ENCODE measurements at places on chromosomes 5 and 9.

- DNase-seq: peak; percentile 66
These were observed 115.6 kb downstream of the CETN3 start for GRCh38 chr5:90293931-90294330.

GRCh38 chr5:60765019-60765709, 65.2 kb upstream of the DEPDC1B start:
- no peak for DNase-seq

DNA sequence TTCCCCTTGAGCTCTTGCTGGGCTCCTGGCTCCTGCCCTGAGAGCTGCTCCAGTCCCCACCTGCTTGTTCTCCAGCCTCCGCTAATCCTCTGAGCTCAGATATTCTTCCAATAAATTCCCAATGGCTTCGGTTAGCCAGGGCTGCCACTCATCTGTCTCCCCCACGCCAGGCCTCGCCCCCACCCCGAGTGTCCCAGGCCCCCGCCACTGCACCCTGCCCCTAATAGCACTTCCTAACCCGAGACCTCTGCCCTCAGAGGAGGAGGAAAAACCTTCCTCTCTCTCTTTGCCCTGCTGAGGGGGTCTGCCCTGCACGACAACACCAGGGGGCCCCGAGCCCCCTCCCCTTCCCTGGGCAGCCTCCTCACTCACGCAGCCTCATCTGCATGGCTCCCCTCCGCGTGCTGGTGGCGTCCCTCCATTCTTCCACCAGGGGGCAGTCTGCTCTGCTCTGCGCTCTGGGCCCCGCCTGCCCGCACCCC, 5.4 kb upstream of the LCN15 start:
- peak; percentile 27 for DNase-seq

DNA sequence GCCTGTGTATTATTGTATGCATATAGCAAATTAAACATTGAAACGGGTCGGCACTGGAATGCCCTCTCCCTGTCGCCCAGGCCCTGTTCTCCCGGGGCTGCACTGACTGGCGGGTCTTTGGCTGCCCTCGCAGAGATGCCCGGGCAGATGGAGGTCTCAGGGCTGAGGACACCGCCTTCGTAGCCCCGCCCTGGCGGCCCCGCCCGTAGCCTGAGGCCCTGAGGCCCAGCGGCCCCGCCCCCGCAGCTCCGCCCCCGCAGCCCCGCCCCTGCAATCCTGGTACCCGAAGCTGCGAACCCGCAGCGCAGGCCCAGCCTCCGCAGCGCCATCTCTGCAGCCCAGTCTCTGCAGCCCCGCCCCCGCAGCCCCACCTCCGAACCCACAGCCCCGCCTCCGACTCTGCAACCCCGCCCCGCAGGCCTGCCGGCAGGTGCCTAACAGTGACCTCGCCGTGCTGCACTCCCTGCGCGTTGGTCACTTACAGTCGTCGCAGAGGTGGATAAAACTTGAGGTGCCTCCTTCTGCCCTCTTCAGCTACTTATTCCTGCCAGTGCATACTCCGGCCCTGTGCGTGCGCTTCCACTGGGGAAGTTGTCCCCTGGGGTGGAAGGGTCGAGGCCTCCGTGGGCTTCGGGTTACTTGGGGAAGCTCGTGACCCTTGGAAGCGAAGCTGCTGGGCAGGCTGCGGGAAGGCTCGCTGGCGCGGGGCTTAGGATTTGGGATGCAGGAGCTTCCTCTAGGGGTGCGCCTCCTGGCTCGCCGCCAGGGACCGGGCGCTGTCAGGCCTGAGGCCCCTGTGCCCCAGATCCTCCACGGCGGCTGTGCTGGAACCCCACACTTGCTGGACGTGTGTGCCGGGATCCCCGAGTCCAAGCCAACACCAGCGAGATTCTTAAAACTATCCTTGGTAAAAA, 72.3 kb downstream of the ICE1 start:
- peak; percentile 70 for DNase-seq

GRCh38 chr5:136424835-136425584, 59.7 kb upstream of the TRPC7 start:
- DNase-seq: peak; percentile 76

- no peak for DNase-seq
These were observed 12.4 kb downstream of the SPATA31E1 start for GRCh38 chr9:87894998-87895625.

GRCh38 chr9:124353811-124354274, 61.4 kb downstream of the PSMB7 start:
- peak; percentile 21 for DNase-seq

- DNase-seq: peak; percentile 63
These were observed 28.4 kb downstream of the SLC12A2 start for GRCh38 chr5:128111818-128112448.

- DNase-seq: peak; percentile 29
These were observed at the start of gene LAMC3 for GRCh38 chr9:131008909-131009618. Gene LAMC3, plus strand, starts transcription at chr9:131009174. Its CDS starts 41 bp downstream, at chr9:131009215.

DNA sequence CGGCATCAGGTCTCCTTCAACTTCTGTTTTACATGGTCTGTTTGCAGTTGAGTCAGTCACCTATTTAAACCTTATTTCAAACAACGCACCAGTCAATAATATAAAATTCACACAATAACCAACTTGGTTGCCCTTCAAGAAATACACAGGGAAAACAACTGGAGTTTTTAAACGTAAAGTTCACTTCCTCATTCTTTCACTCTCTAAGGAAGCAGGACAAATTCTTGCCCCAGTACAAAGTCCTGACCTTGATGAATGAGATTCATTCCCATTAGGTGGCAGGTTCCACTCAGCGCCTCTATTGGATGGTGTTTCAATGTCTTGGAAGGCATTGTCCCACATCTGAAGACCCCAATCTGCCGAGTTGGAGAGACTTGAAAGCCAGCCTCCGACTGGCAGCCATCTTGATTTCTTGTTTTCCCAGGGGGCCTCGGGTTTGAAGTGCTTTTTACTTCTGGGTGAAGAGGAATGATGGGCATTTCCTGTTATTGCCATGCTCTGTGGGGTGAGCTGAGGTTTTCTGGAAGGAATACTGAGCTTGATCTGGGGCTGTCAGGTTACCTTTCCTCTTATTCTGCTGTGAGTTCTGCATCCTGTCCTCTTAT, 105.0 kb downstream of the ACER2 start:
- no peak for DNase-seq

GRCh38 chr9:70340572-70340971, 73.9 kb downstream of the KLF9 start:
- DNase-seq: peak; percentile 21

GRCh38 chr5:67308988-67309688, 112.5 kb upstream of the CD180 start:
- peak; percentile 56 for DNase-seq

GRCh38 chr9:120863833-120864232, 13.2 kb downstream of the PHF19 start:
- no peak for DNase-seq

- no peak for DNase-seq
These were observed 15.9 kb upstream of the RPL26L1 start for GRCh38 chr5:172943283-172943841.

GRCh38 chr9:83598487-83598886, 24.5 kb upstream of the IDNK start:
- DNase-seq: peak; percentile 29

DNA sequence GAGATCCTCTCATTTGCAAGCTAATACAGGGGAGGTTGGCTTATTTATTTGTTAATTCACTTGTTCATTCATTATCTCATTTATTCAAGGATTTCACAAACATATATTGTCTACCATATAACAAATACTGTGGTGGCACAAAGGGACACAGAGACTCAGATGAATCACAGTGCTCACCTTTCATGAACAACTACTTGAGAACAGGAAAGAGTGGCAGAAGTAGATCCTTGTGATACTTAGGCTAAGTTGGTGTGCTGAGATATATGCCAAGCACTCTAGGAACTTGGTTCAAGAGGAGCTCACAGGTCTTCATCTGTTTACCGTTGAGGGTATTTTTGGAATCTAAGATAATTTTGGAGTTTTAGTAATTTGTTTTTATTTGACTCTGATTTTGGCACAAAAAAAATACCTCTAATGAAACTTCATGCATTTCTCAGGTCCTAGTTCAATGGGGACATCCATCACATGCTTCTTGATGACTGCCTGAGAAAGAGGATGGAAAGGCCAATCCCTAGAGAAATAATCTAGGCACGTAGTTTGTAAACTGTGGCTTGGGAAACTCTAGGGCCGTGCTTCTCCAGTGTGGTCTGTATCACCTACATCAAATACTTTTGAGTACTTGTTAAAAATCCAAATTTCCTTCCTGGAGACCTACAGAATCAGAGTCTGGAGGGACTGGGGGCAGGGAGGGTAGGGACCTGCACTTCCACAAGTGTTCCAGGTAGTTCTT, 113.3 kb downstream of the OSTF1 start:
- DNase-seq: no peak

DNA sequence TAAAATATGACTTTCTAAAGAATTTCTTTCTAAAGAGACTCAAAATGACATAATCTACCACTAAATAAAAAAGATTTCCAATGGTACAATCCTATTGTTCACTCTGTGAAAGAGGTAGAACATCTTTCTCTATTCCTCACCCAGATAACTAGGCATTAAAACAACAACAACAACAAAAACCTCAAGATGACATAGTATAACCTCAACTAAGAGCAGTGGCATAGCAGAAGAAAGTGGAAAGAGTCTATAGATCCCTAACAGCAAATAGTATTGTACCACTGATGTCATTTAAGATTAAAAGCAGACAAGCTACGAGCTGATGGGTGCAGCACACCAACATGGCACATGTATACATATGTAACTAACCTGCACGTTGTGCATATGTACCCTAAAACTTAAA, 29.9 kb downstream of the RAPGEF6 start:
- DNase-seq: no peak

DNA sequence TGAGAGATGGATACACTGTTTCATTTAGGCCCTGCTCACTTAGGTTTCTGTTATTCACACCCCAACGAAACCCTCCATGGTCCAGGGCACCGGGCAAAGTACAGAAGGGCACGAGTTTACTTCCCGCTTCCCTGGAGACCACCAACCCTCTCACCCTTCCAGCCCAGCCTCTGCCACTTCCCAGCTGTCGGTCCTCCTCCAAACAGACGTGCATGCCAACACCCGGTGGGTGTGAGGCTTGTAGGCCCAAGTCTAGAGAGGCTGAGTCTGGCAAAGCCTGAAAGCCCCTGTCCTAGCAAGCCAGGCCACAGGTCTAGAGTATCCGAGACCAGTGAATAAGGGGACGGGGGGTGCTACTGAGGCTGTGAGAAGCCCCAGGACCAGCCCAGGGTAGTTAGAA, 7.1 kb upstream of the FGFR4 start:
- no peak for DNase-seq

- no peak for DNase-seq
These were observed 221.4 kb downstream of the EFNA5 start for GRCh38 chr5:107449369-107449768.

- DNase-seq: no peak
These were observed 10.6 kb upstream of the FAM163B start for GRCh38 chr9:133619791-133620190.

DNA sequence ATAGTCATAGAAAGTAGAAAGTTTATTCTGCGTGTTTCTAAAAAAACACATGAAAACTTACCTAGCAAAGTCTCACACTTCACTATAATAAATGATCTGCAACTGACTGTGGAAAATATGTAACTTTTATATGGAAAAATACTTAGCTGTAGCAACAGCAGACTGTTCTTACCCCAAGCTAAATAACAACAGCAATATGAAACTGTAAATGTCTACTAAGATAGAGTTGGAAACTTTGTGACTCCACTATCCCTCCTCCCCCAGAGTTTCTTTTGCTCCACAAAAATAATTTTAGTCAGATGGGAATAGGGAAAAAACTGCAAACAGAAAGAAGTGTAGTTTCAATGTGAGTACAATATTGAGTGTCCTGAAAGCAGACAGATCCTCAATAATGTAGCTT, 21.0 kb downstream of the MLLT3 start:
- DNase-seq: no peak

Data from epithelial cell of esophagus (primary cell).